Breast epithelium (tissue), 4 donors: ENCODE measurements at places on chromosomes 7 and 10.
A peak's percentile ranks its signal among the peaks of the same experiment; 100 is the strongest.

DNA sequence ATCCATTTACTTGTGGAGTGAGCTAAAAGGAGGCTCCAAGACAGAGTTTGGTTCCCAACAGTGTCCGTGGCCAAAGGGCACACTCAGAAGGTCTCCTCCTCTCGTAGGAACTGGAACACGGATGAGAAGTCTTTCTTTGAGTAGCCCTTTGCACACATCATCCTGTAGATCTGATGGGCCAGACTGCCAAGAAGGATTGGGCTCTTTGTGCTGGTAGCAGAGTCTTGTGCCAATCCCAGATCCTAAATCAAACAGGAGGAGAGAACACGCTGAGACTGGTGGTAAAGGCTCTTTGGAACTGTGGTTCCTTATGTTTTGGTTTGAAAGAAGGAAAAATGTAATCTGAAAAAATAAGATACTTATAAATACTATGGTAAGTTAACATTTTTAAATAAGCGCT is 136.6 kb downstream of the HIBADH start:
- no peak for DNase-seq

DNA sequence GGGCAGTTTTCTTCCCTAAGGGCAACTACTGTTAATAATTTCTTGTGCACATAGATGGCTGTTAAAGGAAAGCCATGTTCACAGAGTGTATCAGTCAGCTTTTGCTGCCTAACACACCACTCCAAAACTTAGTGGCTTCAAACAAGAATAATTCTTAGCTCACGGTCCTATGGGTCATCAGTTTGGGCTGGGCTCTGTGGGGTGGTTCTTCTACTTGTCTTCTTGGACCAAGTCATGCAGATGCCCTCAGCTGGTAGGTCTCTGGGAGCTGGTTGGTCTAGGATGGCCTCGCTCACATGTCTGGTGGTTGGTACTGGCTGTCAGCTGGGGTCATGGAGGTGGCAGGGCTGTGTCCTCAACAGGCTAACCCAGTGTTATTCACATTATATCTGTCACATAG is 39.6 kb downstream of the TBATA start:
- DNase-seq = no peak

DNA sequence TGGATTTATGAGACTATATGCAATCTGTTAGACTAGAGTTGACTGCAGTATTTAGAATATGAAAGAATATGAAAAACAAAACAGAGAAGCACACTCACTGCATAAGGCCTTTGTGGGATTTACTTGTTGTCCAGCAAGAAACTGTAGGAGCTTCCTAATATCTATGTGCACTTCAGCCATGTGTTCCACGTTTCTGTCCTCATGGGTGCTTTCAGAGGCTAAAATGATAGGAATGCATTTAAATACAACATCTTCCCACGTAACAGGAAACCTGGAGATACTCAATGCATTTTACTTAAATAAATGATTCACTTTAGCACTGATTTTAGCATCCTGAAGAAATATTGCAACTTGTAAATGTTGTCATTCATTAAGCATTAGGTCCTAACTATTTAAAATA is 11.7 kb downstream of the HUS1 start:
- no peak for DNase-seq

- DNase-seq = no peak
These were observed 244.1 kb downstream of the PTPRN2 start for GRCh38 chr7:158343526-158343925.

DNA sequence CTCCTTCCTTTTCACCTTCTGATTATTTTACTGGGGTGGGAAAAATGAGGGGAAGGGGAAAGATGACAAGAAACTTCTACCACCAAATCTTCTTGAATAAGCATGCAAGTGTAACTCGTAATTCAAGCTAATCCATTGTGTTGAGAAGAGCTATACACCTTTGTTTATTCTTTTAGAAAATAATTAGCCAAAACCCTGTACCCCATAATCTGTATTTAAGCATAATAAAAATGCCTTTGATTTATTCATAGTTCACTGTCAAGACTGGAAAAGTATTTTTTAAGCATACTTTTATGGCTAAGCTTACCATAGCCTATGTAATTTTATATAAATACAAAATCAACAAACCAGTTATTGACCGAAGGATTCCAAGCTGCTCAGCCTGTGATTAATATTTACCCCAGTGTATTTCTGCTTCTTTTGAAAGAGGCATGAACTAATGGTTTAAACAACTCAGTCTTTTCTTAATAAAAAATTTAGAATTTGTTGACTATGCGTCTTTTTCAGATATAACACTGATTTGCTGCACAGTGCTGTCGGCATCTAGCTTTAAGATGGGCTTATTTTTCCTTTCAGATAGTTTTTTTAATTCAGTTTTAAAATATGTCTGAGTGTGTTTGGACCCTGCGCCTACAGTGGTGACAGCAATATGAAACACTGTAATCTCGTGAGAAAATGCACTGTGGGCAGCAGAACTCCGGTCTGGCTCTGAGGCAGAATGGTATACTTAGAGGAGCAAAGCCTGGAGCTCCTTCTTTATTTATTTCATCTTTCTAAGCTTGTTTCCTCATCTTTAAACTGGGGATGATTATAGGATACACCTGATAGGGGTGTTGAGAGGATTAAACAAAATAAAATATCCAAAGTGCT is 238.8 kb upstream of the LRGUK start:
- no peak for DNase-seq

- DNase-seq = no peak
These were observed 479.4 kb upstream of the NRP1 start for GRCh38 chr10:33813871-33814270.

- no peak for DNase-seq
These were observed 575.3 kb downstream of the ETV1 start for GRCh38 chr7:13414181-13414580.

- no peak for DNase-seq
These were observed 82.8 kb upstream of the FGFR2 start for GRCh38 chr10:121680879-121681655.

- no peak for DNase-seq
These were observed 44.8 kb downstream of the PRPF18 start for GRCh38 chr10:13631594-13631993.

DNA sequence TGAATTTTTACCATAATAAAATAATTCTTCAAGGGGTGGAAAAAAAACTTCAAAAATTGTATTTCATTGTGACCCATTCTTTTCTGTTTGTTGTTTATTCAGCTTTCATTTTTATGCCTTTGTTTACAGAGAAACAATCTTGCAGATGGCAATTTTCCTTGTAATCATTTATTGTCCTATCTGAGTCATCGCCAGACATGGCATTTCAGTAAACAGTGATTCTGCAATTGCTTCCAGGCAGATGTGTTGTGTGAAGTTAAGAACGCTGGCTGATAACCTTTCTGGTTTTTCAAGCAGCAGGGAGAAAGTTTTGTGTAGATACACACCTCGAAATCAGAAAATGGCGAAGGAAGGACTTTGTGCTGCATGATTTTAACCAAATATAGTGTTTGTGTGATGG is 80.7 kb upstream of the RPA3 start:
- DNase-seq = no peak

DNA sequence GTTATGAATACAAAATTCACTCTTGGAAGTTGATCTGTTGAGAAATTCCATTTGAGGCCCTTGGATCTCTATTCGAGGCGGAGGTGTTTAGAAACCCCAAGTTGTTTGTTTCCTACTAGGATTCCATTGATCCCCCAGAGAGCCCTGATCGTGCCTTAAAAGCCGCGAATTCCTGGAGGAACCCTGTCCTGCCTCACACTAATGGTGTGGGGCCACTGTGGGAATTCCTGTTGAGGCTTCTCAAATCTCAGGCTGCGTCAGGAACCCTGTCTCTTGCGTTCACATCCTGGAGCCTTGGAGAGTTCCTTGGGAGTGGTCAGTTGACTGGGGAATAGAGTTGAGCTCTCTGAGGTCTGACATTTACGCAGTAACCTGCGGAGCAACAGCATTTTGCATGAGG is 1.2 kb downstream of the CFAP69 start:
- DNase-seq = no peak

DNA sequence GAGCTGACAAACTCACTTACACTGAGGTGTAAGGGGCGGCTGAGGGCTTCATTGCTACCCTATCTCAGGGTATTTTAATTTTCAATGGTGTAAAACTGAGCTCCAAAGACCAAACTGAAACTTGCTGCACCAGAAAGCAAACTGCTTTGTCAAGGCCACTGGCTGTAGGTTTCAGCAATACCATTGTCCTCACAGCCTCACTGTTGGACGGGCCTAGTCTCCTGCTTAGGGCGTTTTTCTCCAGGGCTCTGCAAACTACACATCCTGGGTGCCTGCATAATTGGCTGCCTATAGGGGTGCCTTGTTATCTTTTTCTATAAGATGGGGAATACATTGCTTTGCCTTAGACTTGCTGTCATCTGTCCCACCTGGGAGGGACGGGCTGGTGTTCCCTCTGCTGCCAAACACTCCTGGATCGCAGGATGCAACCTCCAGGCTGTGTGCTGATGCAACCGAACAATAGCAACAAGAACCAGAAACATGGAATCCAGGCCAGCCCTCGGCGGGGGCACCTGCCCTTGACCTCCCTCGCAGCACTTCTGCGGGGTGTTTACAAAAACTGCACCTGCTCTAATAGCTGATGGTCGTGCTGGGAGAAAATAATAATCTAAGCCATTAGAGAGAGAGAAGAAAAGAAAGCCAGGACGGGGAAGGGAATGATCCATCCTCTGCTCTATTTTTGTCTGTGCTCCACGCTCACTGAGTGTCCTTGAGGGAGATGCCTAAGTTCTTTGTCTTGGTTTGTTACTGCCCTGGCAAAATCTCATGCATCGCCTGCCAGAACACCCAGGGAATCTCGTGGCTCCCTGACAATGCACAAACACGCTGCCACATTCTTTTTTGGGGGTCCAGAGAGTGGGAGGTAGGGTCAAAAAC is 104.5 kb downstream of the GALNT17 start:
- no peak for DNase-seq

DNA sequence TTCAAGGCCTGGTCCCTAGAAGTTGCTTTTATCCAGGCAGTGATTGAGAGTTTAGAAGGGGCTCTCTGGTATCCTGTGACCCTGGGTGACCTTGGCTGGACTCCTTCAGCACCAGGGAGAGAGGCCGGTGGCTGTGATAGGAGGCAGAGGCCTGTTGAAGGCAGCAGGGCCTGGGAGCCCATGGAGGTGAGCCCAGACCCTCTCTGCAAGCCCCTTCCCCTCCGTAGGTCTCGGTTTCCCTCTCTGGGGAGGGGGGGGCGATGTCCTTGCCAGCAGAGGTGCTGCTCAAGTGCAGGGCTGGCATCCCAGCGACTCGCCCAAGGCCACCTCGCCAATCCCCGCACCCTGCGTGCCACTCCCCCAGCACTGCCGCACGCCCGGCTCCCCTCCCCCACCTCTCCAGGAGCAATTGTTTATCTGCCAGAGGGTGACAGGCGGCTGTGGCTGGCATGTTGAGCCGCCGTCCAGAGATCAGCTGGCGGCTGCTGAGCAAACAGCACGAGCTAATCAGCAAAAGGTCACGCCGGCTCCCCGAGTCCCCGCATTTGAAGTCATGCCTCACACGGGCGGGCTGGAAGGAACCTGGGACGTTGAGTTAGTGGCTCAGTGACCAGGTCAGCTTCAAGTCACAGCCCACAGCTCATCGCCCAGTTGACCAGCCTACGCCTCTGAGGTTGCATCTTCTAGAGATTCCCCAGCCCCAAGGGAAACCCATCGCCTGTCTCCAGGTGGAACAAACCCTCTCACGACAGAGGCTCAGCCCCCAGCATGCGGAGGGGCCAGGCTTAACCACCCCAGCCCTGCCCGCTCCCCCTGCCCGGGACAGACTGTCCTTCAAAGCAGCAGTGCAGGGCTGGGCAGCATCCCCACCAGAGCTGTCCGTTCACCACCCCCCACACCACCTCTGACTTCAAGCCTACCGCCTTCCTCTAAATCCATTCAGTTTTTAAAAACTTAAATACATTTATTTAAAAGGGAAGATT is 43.7 kb downstream of the ELFN1 start:
- no peak for DNase-seq

- no peak for DNase-seq
These were observed 113.0 kb downstream of the LRMDA start for GRCh38 chr10:75544386-75544785.

DNA sequence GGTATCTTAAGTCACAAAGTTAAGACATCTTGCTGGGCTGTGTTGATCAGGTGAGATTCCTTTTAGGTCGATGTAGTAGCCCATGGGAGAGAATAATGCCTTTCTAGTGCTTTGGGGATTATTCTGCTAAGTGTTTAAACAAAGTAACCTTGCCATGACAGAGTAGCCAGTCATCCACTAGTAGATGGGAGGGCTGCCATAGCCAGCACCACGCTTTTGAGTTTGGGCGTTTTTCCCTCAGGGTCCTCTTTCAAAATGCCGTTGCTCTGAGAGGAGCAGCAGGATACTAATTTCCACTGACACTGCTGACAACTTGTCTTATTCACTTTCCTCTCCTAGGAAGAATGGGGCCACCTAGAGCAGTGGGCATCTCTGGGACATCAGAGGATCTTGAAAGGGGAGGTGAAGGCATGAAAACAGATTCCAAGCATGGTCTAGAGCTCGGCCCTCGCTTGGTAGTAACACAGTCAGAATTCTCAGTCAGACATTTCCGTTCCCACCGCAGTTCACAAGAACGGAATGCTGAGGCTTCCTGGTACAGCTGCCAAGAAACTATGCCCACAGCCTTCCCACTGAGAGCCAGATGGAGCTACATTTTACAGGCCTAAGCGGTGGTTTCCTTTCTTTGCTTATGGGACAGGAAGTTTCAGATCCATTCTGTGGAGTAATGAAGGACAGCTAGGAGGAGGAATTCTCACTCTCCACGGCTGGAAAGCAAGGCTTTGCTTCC is 15.3 kb upstream of the RSU1 start:
- peak; percentile 60 for DNase-seq

GRCh38 chr10:19707376-19707775 is 108.9 kb upstream of the PLXDC2 start:
- no peak for DNase-seq

DNA sequence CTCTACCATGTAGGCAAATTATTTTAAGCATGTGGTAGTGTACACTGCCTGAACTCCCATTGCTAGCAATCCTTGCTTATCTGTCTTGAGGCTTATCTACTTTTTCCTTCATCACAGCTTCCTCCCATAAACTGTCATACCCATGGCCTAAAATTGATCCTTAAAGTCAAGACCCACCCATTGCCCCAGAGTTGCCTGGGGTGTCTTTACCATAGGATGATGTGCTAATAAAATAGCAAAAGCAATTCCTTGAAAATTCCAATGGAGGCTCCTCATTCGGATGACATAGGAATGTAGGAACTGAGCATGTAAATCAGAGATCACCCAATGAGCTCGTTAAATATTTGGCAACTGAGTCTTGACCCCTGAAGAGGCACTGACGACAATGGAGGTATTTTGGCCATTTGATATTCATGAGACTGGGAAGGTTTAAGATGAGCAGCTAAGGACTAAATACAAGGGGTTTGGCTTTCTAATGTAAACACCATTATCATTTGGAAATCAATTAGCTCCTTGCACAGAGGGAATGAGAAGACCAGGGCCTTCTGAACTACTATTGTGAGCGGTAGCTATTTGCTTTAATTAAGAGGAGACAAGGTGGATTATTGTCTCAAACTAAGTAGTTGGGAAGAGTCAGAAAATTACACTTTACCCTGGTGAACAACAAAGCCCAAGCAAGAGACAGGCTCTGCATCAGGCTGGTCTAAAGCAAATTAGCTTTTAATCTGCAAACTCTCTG is 234.9 kb downstream of the GATA3 start:
- DNase-seq = no peak
